ENCODE measurements at places on chromosomes 7 and 10.

DNA sequence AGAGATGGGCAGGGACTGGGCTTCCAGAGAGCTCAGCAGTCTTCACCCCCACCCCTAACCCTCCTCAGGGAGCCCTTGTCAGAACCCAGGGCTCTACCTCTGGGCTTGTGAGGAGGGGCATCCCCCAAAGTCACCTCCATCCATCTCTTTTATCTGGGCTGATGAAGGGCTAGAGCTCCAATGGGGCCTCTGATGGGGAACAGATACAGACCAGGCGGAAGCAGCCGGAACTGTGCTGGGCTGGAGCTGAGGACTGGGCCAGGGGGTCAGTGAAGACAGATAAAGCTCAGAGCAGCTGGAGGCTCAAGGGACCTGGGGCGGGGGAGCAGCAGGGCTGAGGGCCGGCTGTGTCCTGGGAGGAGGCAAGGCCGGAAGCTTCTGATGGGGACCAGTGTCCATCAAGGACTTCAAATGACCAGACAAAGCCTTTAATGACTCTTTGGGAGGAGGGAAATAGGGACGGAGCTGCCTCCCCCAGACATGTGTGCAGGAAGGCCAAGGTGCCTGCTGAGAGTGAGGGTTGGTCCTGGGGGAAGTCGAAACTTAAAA lies 10.2 kb downstream of the KAZALD1 start:
- DNase-seq = no peak

DNA sequence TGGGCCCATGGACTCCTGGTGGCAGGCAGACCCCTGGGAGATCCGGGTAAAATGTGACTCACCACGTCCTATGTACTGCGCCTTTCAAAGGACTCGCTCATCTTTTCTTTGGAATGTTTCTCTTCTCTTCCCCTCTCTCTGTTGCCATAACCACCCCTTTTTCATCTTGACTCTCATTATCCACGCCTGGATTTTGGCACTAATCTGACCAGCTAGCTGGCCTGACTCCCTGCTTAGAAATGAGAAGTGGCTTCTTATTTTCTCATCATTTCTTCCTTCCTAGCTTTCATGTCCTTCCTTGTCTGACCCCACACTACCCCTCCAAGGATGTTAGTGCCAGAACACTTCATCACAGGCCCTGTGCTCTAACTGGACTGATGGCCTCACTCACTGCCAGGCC lies 98.0 kb upstream of the FAM171A1 start:
- no peak for DNase-seq

GRCh38 chr7:44617225-44617890 lies 10.9 kb downstream of the OGDH start:
- DNase-seq = peak; percentile 71

DNA sequence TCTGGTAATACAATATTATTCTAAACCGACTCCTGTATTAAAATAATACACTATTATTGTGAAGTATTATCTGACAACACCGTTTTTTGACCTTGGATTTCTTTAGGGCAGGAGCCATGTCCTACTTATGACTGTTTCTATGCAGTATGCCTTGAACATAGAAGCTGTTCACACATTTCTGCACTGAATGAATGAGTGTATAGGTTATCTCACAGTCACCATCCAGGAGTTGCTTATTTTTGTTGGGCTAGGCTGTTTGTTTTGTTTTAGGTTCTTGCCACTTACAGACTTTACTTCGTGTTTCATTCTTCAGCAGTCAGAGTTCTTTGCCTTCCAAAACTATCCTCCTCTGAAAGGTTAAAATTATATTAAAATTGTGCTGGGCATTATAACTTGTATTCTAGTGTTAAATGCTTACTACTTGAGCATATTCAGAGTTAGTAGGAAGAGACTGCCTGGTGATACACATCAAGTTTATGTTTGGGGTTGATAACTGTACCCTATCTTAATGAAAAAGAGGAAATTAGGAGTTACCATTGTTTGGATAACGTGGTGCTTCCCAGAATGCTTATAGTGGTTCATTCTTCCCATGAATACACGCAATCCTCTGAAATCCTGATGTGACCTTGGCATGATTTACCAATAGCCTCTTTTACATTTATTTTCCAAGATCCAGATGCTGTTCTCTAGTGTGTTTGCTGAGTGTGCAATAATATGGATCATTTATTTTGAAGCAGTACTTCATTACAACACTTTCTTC lies 1.7 kb downstream of the RALA start:
- no peak for DNase-seq

Measured in CD4-positive, alpha-beta T cell treated with Interleukin-2 at 100 ng/mL for 4 hours (primary cell).